ENCODE measurements at places on chromosomes 7 and 10.

- no peak for DNase-seq
Measured at GRCh38 chr7:94434042-94434441, 39.3 kb downstream of the COL1A2 start.

GRCh38 chr7:128121711-128122530 is 90.7 kb upstream of the LRRC4 start:
- no peak for DNase-seq

DNA sequence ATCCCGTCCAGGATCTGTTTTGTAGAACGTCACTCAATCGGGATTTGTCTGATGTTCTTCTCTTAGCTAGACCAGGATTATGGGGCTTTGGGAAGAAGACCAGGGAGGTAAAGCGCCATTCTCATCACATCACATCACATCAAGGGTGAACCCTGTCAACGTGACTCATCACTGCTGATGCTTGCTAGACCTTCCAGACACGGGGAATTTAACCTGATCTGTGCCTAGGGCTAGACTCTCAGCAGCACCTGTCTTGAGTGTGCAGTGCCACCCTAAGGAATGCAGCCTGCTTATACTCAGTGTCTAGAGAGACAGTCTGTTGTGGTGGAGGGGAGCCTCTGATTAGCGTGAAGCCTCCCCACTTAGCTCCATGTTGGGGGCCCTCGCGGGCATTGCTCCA is 678.6 kb upstream of the FOXK1 start:
- DNase-seq: no peak

- no peak for DNase-seq
Measured at GRCh38 chr7:101488826-101489572, 126.3 kb downstream of the COL26A1 start.

- DNase-seq: no peak
Measured at GRCh38 chr10:117684672-117685211, 142.2 kb downstream of the EMX2 start.
